Stimulated activated CD8-positive, alpha-beta memory T cell treated with anti-CD3 and anti-CD28 coated beads, Interleukin-7, amount 100 ng/mL, for 24 hours (primary cell): ENCODE measurements at places on chromosomes 5 and 9.

DNA sequence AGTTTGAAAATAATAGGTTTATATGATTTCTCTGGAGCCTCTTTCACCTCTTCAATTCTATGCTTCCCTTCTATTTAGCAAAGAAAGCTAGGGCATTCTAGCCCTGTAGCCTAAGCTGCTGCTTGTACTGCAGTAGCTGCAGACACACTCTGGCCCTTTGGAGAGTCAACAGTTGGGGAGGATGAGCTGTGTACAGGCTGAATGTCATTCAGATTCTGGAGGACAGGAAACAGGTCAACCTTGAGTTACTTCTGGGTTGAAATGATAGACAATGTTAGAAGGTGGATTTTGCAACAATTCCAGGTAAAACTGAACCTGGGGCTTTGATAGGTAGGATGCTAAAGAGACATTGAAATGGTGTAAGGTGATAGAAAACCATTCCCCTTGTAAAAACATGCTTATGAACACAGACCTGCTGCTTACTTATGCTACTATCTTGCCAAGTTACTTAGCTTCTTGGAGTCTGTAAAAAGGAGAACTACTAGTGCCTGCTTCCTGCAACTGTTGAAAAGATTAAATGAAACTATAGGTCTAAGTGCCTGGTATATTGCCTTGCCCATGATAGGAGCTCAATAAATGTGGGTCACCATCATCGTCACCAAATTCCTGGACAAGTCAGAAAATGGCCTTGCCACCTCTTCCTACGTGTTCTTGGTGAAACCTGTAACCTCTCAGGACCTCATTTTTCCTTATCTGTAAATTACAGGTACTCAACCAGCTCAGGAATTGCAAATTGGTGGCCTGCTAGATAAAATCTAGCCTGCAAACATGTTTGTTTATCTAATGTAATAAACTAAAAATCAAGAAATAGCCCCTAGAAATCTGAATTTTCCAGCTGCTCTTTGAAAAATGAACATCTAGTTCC, 83.7 kb downstream of the GALNT10 start:
- DNase-seq: no peak

GRCh38 chr5:39284552-39284951, 65.2 kb upstream of the FYB1 start:
- no peak for DNase-seq

GRCh38 chr9:136484153-136485048, 1.6 kb upstream of the SEC16A start:
- DNase-seq: no peak

DNA sequence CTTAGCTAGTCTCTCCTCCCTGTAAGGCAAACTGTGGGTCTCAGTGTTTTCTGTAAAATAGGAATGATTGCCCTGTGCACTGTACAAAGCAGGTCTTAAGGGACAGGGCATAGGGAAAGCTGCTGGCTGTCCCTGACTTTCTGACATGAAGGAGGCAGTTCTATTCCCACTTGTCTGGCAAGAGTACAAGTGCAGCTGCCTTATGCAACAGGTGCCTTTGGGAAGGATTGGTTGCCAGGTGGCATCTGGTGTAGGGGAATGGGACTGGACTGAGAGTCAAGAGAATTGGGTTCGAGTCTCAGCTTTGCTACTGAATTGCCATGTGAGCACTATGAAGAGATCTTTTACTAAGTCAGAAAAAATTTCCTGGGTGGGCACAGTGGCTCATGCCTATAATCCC, 10.0 kb downstream of the BSPRY start:
- no peak for DNase-seq

DNA sequence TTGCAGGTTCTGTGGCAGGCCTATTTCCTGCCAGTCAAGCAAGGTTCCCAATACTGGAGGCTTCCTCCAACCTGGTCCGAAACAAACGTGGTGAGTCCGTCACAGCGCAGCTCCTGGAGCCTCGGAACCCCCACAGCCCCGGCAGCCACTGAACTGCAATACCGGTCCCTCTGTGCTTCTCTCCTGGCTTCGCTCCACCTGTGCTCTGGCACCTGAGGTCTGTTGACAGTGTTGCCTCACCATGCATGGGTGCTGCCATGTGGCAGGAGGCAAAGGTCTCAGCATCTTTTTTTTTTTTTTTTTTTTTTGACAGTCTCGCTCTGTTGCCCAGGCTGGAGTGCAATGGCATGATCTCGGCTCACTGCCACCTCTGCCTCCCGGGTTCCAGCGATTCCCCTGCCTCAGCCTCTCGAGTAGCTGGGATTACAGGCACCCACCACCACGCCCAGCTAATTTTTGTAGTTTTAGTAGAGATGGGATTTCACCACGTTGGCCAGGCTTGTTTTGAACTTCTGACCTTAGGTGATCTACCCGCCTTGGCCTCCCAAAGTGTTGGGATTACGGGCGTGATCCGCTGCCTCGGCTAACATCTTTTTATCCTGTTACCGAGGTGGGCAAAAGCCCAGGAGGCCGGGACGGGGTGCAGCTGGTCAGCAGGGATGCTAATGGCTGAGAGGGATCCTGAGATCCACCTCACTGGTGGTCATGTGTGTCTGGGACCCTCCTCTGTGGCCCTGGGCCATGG, 57.1 kb upstream of the RNU6ATAC start:
- DNase-seq: no peak

- no peak for DNase-seq
These were observed 29.9 kb upstream of the NKD2 start for GRCh38 chr5:978693-979092.

DNA sequence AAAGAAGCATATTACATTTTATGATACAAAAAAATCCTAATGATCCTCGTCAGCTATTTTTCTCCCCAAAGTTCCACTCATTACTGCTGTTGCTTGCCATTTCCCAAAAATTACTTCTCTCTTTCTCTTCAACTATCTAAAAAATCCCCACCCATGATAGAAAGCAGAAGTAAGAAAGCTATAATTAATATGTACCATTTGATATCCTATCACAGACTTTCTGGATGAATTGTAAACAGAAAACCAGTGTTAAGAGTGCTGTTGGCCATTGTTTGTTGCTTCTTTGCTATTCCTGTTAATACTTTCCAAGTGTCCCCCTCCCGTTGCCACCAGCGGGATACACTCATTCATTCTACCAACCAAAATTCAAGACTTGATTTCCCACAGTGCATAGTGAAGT, 136.3 kb upstream of the SMARCA2 start:
- no peak for DNase-seq

GRCh38 chr9:694403-695154, 146.9 kb upstream of the DMRT1 start:
- no peak for DNase-seq

DNA sequence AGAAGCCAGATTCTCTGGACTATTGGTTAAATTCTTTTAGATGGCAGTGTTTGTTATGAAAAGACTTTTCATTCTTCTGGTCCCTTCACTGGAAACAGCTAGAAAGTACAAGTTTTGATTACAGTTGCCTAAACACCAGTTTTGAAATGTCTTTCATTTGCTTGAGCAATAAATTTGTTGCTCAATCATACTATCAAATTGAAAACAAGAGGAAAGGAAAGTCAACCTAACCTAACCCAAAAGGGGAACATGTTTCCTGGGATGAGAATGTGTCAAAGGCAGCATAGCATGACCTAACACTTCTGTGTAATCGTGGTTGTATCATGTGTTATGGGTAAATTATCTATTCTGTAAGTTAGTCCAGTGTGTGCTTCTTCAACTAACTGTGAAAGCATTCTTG, 213.2 kb downstream of the TMC1 start:
- no peak for DNase-seq
